ENCODE measurements at places on chromosomes 5 and 9.
A peak's percentile ranks its signal among the peaks of the same experiment; 100 is the strongest.

DNA sequence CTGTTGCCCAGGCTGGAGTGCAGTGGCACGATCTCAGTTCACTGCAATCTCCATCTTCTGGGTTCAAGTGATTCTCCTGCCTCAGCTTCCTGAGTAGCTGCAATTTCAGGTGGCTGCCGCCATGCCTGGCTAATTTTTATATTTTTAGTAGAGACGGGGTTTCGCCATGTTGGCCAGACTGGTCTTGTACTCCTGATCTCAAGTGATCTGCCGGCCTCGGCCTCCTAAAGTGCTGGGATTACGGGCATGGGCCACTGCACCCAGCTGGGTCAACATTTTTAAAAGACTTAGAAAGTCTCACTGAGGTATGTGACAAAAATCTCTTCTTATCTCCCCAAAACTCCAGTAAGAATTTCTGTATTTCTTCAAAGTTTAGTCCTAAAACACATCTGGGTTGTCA lies 211.6 kb downstream of the CTNND2 start:
- no peak for DNase-seq

- no peak for DNase-seq
These were observed 56.8 kb downstream of the MTREX start for GRCh38 chr5:55364537-55365055.

- DNase-seq = no peak
These were observed 33.5 kb downstream of the TLX3 start for GRCh38 chr5:171342362-171343111.

- no peak for DNase-seq
These were observed 8.5 kb downstream of the PRR7 start for GRCh38 chr5:177455036-177455660.

GRCh38 chr9:16794871-16795639 lies 75.4 kb downstream of the BNC2 start:
- DNase-seq = no peak

DNA sequence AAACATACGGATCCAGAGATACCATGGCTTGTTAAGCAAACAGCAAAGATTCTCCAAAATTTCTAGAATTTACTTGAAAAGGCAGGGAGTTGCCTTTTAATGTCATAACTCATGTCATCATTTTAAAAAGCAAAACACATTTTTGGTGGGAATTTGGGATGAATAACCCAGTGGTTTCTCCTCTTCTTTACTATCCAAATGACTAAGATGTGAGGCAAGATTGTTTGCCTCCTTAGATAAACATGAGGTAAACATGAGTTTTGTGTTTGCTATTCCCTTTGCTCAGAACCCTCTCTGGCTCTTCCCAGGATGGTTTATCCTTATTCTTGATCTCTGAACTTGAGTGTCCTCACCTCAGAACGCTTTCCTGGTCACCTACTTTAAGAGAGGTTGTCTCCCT lies 267.0 kb downstream of the EBF1 start:
- DNase-seq = no peak

- no peak for DNase-seq
These were observed 310.9 kb downstream of the EFNA5 start for GRCh38 chr5:107359916-107360234.

- DNase-seq = no peak
These were observed 1140.8 kb upstream of the WWC1 start for GRCh38 chr5:167150661-167151060.

DNA sequence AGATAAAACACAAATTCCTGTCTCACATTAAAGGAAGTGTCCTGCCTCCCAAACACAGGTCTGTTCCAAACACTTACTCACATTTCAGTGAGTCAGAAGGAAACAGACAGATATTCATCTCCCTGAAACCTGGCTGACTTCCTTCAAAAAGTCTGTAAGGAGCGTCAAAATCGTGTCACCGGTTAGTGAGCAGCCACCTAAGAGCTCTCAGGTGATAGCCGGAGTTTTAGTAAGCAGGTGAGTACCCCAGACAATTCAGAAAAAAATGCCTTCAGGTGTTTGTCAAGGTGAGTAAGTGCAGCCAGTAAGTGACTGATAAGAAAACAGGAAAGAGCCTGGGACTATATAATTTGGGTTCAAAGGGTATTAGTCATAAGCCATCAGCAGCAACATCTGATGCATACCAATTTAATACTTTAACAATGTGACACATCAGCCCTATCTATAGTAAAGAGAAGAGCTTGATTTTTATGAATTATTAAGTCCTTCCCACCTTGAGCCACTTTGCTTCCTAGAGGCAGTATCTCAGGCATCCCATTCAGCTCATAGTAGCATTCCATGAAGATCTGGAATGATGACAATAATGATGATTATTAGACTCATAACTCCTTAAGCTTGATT lies 1.3 kb upstream of the ITGA2 start:
- no peak for DNase-seq

DNA sequence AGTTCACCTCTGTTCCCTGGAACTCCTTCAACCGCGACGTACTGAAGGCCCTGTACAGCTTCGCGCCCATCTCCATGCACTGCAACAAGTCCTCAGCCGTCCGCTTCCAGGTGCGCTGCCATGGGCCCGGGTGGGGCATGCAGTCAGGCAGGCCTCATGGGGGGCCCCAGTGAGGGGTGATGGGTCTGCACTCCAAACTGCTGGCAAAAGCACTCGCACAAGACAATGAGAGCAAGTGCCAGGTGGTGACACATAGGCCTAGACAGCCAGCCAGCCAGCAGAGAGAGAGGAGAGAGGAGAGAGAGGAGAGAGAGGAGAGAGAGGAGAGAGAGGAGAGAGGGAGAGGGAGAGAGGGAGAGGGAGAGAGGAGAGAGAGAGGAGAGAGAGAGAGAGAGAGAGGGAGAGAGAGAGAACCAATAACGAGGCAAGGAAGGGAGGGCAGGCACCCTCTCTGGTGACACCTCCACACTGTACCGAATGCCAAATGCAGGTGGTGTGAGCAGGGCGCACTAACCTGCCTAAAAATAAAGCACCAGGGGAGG lies 21.0 kb downstream of the DBH start:
- peak; percentile 85 for DNase-seq

- no peak for DNase-seq
These were observed 24.6 kb downstream of the PDZD2 start for GRCh38 chr5:31663519-31663918.

DNA sequence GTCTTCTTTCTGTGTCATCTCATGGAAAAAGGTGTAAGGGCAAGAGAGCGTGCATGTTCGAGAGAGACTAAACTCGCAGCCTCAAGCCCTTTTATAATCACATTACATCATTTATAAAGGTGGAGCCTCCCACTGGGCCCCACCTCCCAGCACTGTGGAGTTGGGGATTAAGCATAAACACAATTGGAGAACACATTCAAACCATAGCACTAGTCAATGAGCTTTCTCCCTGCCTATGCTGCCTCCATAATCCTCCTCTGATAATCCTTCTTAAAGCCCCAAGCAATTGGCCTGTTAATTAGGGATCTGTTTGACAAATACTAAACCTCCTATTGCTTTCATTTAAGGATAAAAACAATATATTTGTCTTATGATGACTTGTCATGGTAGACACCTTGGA lies 99.6 kb downstream of the NMUR2 start:
- no peak for DNase-seq

GRCh38 chr5:13553896-13554295 lies 390.6 kb downstream of the DNAH5 start:
- no peak for DNase-seq

DNA sequence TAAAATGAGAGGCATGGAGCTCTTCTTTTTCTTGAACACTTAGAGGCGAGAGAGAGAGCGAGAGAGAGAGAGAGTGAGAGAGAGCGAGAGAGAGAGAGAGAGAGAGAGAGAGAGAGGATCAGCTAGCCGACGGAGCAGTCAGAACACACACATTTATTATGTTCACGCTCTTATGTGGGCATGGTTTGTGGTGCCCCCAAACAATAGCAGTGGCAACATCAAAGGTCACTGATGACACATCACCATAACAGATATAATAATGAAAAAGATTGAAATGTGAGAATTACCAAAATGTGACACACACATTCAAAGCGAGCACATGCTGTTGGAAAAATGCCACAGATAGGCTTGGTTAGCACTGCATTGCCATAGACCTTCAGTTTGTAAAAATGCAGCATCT lies 116.1 kb downstream of the KDM4C start:
- no peak for DNase-seq

DNA sequence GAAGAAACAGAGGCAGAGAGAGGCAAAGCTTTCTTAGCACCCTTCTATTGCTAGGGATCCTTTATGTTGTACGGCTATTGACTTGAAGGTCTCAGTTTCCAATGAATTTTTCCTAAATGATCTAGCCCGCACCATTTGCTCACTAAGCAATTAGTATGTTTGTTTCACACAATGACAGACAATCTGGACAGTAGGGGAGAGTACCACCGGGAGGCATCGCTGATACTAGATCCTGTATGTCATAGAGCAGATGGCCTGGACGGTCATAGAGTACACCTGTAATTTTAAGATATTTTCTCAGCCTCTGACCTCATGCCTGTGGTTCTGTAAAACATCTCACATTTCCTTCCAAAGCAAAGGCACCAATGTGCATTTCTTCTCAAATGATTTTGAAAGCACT lies 194.3 kb downstream of the TLE4 start:
- no peak for DNase-seq

DNA sequence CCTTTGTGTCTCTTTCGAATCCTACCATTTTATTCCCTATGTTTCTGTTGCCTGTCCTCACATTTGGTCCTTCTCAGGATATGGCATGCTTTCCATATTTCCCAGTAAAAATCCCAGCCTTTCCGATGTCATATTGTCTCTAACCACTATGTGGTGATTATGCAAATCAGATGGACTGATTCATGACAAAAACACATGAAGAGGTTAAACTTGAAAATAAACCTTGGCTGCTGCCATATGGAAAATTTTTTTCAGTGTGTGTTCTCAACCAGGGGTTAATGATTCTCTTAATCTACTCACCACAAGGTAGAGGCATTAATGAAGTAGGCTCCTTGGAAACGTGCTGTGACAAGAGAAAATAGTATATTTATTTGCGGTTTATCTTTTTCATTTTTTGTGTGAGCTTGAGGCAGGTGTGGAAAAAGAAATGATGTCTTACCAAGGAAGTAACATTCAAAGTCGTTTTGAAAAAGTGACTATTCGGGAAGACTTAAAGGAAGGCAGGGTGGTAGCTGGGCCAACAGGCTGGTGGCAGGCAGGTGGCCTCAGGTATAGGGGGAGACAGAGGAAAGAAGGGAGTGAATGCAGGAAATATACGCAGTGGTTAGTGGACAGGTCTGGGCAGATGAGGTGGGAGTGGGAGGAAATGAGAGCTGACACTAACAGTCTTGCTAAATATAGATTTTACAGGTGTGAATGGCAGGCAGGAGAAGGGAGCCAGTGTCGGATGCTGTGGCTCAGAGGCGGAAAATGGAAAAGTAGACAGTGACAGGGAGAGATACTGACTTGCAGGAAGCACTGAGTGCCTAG lies 46.2 kb downstream of the DMRT2 start:
- no peak for DNase-seq

- no peak for DNase-seq
These were observed 1074.9 kb upstream of the DMAC1 start for GRCh38 chr9:8874482-8874881.

GRCh38 chr9:27247756-27248155 lies 49.2 kb downstream of the EQTN start:
- DNase-seq = no peak

DNA sequence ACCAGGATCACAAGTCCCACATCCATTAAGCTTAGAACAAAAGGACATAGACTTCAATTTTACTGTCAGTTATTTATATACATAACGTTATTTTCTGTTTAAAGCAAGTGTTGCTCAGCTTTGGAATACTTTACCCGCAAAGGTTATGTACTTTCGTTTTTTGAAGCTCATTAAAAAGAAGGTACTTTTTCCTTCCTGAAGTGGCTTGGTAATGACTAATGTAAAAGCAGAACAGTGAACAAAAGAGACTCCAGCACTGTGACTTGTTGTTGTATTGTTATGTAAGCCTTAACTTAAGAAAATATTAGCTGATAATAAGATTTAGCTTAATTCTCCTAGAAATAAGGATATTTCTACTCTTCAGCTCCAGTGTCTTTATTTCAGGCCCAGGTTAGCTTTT lies 97.3 kb upstream of the SLCO6A1 start:
- DNase-seq = no peak

- DNase-seq = no peak
These were observed 94.0 kb upstream of the DNAH5 start for GRCh38 chr5:14038341-14038959.

DNA sequence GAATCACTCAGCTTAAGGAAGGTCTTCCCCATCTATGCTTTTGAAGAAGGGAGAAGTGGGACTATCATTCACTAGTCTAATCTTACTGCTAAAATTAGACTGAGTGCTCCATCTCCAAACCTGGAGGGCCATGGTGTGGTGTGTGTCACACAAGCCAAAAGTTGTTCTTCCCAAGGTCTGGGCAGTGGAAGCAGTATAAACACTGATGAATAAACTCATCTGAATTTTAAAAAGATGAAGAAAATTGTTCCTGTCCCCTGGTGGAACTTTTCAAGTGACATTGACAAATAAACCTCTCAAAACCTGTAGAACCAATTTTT lies 16.2 kb downstream of the STX17 start:
- no peak for DNase-seq

DNA sequence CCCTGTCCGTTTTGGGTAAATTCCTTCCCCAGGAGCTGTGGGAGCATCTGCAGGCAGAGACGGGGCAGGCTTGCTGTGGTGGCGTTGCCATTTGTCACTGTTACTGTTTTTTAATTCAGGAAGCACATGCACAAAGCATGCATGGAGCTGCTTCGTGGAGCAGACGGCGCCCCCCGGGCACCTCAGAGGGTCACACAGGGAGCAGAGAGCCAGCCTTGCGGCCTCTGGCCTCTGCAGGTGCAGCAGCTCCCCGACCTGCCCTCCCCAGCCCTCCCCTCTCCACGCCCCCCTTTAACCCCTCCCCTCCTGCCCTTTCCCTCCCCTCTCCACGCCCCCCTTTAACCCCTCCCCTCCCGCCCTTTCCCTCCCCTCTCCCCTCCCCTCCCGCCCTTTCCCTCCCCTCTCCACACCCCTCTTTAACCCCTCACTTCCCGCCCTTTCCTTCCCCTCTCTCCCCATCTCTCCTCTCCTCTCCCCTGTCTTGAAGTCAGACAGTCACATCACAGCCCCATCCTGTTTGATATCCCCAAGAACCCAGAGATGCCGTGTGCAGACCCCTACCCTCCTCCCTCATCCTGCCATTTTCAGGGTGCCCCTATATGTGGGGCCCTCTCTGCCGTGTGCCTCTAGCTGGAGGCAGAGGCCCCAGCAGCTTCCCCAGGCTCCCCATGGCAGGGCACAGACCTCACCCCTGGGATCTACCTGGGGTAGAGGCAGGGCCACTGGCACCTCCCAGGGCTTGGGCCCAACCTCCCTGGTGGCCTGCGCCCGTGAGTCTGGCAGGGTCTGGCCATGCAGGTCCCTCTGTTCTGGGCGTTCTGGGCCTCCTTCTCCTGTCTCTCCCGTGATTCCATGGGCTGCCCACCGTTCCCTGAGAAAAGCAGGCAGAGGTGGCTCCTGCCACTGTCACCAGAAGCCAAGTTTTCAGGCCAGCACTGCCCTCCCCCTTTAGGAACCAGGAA lies 29.6 kb upstream of the UBAC1 start:
- peak; percentile 35 for DNase-seq

GRCh38 chr9:120040896-120041295 lies 539.1 kb downstream of the CDK5RAP2 start:
- no peak for DNase-seq

Data from NCI-H2107 (cell line).